ENCODE measurements at places on chromosomes 12 and 14.

- DNase-seq, result no peak
These were observed 7.4 kb upstream of the CD9 start for GRCh38 chr12:6192604-6193380.

DNA sequence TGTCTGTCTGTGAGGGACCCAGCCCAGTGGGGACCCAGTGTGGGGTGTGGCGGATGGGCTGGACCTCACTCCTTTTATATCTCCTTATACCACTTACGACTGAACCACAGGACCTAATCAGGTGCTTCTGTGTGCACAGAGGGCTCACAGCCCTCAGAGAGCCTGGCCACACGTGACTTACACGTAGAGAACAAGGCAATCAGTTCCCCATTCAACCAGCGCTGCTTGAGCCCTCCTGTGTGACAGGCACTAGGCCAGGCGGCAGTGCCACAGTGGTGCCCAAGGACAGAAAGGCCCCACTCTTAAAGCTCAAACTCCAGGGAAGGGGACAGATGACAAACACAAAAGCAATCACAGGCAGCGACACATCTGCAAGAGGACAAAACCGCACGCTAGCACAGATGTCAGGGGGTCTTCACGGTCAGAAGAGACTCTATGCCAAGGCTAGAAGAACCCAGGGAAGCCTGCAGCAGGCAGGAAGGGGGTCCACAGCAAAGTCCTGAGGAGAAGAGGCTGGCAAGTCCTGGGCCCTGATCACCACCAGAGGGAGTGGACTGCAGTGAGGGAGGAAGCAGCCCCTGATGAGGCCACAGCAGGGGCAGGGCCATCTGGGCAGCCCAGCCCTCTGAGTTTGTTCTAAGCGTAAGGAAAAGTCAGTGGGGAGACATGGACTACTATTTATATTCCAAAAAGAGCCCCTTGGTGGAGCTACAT is 39.3 kb downstream of the SETD3 start:
- no peak for DNase-seq

DNA sequence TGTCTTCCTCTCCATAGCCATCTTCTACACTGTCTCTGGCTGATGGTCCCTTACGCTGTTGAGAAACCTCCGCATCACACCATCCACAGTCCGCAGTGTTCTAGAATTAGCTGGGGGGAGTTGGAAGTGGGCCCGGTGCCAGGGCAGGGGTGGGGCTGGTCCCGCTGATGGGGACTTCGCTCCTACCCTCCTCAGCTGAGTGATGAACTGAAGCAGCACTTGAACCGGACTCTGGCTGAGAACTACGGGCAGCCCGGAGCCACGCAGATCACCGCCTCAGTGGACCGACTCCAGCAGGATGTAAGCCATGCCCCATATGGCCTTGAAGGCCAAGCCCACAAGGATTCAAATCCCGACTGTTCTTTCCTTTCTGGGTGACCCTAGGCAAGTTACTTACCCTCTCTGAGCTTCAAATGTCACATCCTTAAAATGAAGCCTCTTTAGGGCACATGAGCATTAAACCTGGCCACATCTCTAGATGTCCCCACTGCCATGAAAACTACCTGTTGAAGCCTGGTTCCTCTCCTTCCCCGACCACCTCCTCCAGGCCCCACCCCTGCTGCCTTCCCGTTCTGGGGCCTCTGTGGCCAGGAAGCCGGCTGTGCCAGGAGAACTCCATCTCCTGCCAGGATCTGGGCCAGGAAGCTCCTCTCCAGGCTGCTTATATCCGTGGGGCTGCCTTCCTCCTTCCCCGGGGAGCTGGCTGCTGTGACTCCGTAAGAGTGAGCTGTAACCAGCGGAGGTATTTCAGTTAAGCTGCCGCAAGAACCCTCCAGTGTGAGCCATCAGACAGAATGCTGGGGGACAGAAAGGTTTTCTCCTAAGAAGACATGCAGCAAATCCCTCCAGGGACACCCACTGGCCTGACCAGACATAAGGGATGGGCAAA is 53.1 kb downstream of the TSPAN11 start:
- DNase-seq, result no peak

DNA sequence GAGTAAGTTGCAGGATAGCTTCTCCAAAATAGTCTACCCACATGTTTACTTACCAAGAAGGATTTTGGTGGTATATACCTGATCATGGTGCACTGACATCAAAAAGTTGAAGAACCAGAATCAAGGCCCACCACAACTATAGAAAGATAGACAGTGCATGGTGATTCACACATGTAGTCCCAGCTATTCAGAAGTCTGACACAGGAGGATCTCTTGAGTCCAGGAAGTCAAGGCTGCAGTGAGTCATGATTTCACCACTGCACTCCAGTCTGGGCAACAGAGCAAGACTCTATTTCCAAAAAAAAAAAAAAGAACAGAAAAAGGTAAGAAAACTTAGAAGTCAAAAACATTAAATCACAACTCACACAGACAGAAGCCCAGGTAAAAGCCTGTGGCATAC is 422.2 kb upstream of the FOXG1 start:
- no peak for DNase-seq

GRCh38 chr12:132395192-132395907 is 66.0 kb upstream of the GALNT9 start:
- no peak for DNase-seq

DNA sequence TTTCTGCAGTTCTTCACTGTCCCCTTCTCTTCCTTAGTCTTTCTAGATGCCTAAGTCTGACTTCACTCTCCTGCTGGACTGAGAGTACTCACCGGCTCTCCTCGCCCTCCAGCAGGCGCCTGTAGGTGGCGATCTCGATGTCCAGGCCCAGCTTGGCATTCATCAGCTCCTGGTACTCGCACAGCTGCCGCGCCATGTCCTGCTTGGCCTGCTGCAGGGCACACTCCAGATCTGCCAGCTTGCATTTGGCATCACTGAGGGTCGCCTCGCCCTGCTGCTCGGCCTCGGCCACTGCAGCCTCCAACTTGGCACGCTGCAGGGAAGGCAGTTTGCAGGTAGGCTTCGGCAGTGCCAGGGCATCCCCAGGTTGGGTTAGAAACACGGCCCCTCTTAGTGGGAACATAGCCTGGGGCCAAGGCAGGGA is 5.2 kb downstream of the KRT84 start:
- no peak for DNase-seq

GRCh38 chr14:48616931-48617330 is 941.5 kb upstream of the MDGA2 start:
- DNase-seq, result no peak

DNA sequence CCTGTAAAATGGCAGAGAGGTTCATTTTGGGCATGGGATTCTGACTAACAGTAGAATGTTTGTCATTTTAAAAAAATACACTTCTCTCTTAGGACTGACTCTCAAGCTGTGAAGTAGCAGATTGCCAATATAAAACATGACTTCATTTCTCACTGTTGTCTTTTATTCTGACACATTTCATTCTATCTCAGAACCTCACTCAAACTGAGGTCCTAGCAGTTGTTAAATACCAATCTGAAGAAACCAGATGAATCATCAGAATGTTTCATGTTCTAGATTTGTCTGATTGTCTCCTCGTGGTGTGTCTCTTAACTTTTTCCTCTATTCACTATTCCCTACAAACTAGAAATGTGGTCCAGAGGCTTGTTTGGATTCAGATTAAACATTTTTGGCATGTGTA is 276.5 kb upstream of the NPAS3 start:
- DNase-seq, result no peak

- DNase-seq, result no peak
These were observed 28.0 kb downstream of the VPS37B start for GRCh38 chr12:122867691-122868461.

GRCh38 chr14:98144964-98145363 is 1127.0 kb downstream of the BCL11B start:
- no peak for DNase-seq
